ENCODE measurements at places on chromosomes 1 and 21.

GRCh38 chr1:23544444-23545389, 13.7 kb upstream of the E2F2 start:
- peak; percentile 49 for DNase-seq

GRCh38 chr1:162087111-162087510, 17.6 kb downstream of the NOS1AP start:
- DNase-seq = no peak

GRCh38 chr1:17950728-17951127, 156.9 kb upstream of the IGSF21 start:
- DNase-seq = no peak

DNA sequence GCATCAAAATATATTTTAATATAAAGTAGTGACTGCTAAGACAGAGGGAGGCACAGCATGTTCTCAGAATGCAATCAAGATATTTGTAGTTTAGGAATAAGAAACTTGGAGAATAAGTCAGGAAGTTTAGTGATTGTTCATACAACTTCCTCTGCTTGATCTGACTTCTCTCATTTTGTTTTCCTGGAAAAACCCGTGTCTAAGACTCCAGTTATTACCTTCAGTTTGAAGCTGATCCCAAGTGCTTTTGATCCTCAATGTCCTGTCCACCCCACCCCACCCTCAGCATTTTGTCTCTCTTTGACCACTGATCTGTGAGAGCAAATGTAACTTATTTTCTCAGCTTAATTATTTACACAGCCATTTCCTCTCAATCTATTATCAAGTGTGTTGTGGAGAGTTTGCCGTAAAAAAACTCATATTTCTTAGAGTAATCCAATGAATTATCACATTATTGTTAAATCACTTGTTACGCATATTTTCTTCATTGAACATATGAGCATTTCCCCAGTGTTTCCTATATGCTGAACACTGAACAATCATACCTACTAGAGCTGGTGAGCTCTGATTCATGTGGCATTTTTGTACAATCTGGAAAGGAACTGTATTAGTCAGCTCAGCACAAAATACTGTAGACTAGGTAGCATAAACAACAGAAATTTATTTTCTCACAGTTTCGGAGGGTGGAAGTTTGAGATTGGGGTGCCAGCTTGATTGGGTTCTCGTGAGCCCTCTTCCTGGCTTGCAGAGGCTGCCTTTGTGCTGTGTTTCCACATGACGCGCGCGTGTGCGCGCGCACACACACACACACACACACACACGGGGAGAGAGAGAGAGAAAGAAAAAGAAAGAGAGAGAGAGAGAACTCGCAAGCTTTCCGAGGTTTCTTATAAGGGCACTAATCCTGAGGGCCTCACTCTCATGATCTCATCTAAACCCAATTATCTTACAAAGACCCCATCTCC, 65.5 kb upstream of the DPYD start:
- DNase-seq = no peak

GRCh38 chr1:150210091-150210490, 25.8 kb downstream of the ANP32E start:
- DNase-seq = no peak

GRCh38 chr1:1122981-1123480, 7.1 kb upstream of the C1orf159 start:
- no peak for DNase-seq

DNA sequence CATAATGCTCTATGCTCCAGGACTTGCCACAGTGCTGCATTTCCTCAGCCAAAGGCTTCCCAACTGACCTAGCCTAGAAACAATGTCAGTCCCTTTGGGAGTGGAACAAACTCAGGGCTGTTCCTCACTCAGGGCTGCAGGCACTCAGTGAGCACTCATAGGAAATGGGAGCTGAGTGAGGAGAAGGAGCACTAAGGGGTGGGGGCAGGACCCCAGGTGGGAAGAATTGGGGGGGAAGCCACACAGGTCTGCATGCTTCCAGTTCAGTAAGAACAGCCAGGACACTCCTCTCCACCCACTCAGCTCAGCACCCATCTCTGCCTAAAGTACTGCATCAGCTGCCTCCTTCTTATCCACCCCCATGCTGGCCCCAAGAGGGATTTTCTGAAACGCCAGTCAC, 7.3 kb upstream of the SLC5A9 start:
- DNase-seq = no peak

GRCh38 chr1:198245379-198245778, 88.6 kb downstream of the NEK7 start:
- no peak for DNase-seq

DNA sequence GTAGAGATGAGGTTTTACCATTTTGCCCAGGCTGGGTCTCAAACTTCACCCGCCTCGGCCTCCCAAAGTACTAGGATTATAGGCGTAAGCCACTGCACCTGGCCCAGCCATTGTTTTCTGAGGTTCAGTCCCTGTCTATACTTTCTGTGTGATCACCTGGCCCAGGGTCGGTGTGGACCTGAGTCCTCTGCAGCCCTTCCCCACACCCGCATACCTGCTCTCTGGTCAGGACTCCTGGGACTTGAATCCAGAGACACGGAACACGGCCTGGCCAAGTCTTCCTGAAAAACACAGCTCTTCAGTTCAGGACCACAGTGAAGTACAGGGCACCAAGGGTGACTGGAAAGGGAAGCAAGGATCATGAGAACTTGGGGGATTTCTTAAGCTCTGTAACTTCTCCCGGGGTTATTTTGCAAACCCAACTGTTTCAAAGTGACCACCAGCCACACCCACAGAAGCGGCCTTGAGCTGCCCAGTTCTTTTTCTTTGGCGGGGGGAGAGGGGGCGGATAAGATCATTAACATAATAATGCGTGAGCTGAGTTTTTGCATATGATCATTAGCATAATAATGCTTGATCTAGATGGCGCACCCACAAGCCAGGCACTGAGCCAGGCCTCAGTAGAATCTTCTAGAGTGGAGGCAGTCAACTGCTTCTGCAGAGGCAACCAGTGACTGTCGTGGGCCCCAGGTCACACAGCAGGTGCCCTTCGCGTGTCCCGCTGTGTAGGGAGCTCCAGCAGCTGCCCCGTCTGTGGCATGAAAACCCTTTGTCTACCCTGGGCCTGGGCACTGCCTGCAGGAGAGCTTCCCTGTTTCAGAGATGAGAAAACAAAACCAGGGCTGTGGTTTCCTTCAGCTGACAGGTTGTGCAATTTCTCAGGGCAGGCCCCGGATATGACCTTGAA, 1.7 kb upstream of the NADK start:
- DNase-seq = peak; percentile 40

- DNase-seq = no peak
These were observed 9.2 kb downstream of the GCSAML start for GRCh38 chr1:247557926-247558674.

DNA sequence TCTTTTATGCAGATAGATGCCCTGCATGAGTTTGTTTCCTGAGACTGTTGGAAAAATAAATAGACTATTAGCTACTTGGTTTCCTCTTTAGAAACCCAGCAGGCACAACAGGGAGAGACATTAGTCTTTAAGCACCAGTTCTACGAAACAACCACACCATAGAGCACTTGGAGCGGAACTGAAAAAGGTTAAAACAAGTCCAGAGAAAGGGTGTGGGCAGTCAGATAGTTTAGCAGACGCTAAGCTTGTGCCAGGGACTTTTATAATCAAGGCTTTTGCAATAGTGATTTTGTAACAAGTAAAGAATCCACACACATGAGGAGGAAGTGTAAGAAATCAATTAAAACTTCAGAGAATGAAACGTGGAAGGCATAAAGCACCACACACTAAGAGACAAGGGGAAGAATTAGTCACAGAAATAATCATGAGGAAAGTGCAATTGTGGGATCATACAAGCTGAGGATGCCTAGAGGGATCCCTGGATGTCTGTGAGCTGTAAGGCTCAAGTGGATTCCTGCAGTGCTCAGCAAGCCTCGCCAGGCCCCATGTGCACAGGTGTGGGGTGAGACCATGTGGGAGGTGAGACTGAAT, 37.8 kb upstream of the TLR5 start:
- no peak for DNase-seq

GRCh38 chr1:37150986-37151385, 116.7 kb upstream of the GRIK3 start:
- no peak for DNase-seq

DNA sequence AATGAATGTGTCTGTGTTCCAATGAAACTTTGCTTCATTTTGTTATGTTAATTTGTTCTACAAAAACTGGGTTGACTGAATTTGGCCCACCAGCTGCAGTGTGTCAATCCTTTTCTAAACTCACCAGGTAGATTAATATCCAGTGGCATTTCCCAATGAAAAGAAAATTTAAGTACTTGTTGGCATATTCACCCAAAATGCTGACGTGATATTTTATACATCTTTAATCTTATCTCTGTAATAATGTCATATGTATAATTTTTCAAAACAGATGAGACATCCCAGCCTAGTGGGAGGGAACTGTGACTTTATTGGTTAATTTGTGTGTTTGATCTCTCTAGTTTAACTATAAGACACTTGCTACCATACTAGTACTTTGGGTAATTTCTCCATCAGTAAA, 8.1 kb downstream of the SELENOF start:
- no peak for DNase-seq

GRCh38 chr1:206631085-206631509, 4.2 kb upstream of the DYRK3 start:
- DNase-seq = no peak

- no peak for DNase-seq
These were observed 12.2 kb downstream of the CTSS start for GRCh38 chr1:150753416-150753815.

DNA sequence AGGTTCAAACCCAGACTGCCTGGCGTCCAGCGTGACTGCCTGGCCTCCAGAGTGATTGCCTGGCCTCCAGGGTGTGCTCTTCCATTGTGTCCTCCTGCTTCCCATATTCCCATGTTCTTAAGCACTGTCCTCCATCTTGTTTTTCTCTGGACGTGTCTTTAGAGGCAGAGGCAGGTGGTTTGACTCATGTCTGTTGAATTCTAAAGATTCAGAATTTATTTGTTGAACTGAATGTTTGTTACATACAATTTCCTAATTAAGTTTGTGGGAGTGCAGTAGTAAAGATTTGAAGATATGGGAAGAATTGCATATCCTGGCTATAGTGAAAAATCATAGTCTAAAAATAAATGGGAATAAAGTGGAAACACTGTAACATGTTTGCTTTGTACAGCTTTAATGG, 18.3 kb downstream of the ST6GALNAC3 start:
- DNase-seq = no peak

DNA sequence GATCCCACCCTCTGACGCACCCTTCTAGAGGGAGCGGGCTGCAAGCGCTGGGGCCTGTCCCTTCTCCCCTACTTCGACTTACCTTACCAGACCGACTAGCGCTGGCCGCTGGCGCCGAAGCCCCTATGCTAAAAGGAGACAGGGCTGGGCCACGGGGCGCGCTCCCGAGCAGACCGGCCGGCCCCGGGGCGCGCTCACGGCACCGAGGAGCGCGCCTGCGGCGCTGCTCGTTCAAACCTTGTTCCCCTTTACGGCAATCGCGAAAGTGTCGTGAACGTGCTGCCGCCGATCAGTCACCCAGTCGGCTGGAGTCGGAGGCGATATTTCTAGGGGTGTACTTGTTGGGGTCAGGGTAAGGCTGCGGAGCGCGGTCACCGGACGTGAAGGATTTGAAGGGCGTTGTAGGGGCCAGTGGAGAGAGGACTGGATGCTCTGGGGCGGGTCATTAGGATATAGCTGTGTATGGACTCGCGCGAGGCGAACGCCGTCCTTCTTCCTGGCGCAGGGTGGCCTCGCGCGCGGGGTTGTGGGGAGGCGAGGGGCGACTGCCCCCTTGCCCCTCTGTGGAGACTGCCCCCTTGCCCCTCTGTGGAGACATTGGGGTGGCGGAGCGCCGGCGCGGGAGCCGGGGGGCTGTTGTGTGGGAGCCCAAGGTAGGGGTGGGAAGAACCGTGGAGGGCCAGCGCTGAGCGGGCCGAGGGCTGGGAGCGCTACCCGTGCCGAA, at the start of the genes CEPT1 and DRAM2:
Gene CEPT1, plus strand, starts transcription at position 268 of the 724 bp plus-strand sequence. CDS start 7,492 bp downstream, outside the sequence.
Gene DRAM2, minus strand, starts transcription at position 138 of the 724 bp plus-strand sequence. CDS start 8,539 bp downstream, outside the sequence.
- DNase-seq = peak; percentile 90

- no peak for DNase-seq
These were observed 472.0 kb downstream of the CAMTA1 start for GRCh38 chr1:7257225-7257624.

DNA sequence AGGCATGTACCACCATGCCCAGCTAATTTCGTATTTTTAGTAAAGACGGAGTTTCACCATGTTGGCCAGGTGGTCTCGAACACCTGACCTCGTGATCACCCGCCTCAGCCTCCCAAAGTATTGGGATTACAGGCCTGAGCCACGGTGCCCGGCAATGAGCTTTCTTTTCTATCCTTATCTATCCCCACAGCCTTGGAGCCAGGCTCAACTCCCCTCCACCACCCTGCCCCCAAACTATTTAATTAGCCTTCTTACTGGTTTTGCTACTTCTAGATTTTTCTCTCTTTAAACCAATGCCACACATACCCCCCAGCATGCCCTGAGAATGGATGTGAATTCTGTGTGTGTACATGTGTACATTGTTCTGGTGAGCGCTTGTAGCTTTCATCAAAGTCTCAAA, 5.7 kb upstream of the VANGL2 start:
- DNase-seq = no peak

DNA sequence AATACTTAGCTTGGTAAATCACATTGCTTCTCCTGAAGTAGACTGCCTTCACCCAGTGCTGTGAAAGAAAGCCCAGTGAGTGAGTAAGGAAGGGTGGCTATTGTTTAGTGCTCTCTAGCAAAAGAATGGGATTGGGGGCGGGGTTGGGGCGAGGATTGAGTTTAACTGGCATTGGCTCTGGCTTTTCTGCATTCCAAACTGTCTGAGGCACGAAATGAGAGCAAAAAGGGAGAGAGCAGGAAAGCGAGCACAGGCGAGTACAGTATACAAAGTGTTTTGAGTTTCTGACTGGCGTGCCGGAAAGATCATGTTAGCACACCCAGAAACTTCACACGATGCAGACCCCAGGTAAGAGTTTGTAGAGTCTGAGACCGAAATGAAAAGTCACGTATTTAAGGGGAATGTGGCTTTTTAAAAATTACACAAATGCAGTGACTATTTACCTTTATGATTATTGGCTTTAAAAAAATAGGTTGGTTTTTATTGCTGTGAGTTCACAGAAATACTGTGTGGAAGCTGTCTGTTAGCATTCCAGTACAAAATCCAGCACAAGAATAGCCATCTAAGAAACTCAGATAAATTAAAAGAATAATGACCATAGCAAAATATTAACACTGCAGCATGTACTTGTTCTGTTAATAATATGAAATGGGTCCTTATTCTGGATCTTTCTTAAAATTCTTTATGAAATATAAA, 155.4 kb downstream of the CLEC20A start:
- DNase-seq = no peak
